ENCODE measurements at places on chromosomes 2 and 18.

DNA sequence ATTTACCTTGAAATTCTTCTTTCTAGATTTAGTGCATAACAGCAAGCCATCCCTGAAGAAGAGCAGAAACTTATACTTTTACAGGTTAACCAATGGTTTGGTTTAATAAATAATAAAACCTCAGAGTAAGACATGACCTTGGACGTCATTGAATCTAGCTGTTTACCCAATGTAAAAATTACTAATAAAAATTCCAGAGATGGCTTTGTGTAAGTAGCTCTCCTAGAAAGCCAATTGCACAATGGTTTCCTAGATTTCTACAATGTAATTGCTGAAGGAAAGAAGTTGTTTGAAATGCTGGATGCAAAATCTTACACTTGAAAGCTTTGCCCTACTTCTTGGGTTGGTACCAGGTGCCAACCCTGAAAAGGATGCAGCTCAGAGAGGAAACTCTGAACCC lies 1.5 kb downstream of the XDH start:
- no peak for DNase-seq

DNA sequence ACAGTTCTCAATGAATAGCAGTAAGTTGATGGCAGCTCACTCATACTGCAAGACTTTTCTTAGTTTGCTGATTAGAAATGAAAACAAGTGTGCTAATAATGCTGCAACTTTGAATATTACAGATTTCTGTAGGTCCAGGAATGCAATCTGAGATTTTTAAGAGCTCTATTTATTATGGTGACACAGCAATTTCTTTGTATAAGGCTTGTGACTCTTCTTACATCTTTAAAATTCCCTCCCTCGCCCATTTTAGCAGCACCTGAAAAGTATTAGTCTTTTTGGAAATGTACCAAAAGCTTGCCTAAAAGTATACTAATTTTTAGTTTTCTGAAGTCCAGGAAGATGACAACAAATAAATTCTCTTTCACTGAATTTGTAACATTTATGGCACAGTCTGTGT lies 4.4 kb upstream of the HTR2B start:
- DNase-seq, result no peak

GRCh38 chr18:25146512-25146910 lies 205.5 kb downstream of the ZNF521 start:
- no peak for DNase-seq

DNA sequence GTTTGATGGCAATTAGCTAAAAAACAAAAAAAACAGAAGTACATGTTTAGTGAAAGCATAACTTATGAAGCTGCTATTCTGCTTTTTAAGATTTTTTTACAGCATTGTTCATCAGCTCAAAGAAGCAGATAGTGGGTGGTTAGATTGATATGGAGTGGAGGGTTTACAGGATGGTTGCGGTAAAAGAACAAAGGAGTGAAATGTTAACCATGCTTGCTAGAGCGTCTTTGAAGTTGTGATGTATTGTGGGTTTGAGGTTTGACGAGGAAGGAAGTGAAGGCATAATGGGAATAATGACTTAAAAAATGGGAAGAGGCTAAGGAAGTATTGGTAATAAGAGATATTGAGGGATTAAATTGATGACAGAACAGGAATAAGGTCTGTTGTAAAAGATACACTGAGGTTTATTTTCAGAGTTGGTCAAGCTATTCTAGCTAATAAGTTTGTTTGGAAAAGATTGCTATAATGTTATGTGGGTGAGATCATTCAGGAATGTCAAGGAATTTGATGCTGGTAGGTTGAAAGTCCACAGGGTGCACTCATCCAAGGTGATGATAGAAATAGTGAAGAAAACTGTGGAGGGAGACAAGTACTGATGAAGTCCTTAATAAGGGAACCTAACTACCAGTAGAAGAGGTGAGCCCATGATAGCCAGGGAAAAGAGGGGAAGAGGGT lies 14.6 kb downstream of the SPOPL start:
- DNase-seq, result no peak

DNA sequence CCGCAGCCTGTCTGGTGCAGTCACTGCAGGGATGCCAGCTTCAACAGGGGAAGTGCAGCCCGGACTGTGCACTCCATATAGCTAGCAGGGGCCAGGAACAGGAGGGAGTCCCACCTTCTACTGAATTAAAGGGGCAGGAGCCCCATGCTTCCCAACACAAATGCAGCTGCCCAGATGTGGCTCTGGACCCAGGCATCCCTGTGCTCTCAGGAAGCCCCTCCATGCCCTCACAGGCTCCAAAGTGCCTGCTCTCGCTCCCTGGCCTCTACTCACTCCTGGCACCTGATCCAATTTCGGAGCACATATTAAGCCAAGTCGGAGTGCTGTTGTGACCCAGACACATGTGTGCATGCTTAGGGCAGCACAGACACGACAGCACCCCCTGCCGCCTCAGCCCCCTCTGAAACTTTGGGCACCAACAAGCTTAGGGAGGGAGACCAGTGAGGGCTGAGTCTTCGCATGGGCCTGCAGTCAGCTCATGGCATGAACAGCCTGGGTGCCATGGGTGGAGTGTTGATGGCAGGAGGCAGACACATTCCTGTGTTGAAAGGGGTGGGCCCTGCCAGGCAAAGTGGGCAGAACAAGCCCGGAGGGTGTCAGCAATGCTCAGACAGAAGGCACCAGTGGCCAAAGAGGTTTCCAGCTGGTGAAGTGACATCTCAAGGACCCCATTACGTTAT lies 83.5 kb downstream of the ZNF804A start:
- DNase-seq, result no peak

GRCh38 chr2:18506883-18507509 lies 53.5 kb downstream of the RDH14 start:
- no peak for DNase-seq

- DNase-seq, result no peak
Observed at GRCh38 chr18:72738136-72738535, 129.7 kb downstream of the NETO1 start.

DNA sequence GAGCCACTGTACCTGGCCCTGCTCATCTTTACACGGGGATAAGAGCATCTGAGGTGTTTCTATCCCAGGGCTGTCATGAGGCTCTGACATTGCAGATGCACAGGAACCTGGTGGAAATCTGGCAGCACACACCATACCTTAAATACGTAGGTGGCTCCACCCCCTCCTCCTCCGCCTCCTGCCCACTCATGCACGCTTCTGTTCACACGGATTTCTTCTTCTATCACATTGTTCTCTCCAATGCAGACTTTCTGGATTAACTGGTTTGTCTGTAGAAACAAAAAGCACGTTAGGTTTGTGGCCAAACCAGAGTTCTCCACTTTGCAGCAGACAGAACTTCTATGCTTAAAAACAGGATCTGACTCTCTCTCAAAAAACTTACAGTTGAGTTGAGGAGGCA lies 118.2 kb downstream of the CLIP4 start:
- DNase-seq, result no peak

GRCh38 chr2:43318791-43319190 lies 92.4 kb upstream of the ZFP36L2 start:
- DNase-seq, result no peak

GRCh38 chr2:148971547-148971946 lies 67.0 kb upstream of the LYPD6B start:
- no peak for DNase-seq

- DNase-seq, result no peak
Observed at GRCh38 chr2:241499146-241499965, 9.0 kb downstream of the STK25 start.

DNA sequence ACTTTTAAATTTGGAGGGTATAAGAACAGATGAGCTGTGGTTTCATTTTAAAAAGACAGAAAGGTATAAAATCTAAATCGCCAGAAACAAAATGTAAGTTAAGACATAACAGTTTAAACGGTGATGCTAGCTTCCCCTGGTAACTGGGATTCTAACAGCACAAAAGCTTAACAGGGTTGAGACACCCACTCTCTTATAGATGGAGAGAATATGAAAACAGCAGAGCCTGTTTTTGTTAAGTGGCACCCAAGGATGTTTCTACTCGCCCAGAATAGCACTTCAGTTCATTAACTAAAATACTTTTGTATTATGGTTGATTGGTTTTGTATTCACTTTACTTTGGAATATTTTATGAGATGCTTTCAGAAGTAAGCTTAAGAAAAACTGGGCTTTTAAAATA lies 151.9 kb upstream of the RND3 start:
- no peak for DNase-seq
